Stimulated activated CD4-positive, alpha-beta T cell treated with anti-CD3 and anti-CD28 coated beads, Interleukin-4, amount 100 ng/mL, for 24 hours (primary cell): ENCODE measurements at places on chromosomes 12 and 14.
A peak's percentile ranks its signal among the peaks of the same experiment; 100 is the strongest.

- DNase-seq = no peak
Measured at GRCh38 chr14:68246074-68246785, 426.7 kb downstream of the RAD51B start.

DNA sequence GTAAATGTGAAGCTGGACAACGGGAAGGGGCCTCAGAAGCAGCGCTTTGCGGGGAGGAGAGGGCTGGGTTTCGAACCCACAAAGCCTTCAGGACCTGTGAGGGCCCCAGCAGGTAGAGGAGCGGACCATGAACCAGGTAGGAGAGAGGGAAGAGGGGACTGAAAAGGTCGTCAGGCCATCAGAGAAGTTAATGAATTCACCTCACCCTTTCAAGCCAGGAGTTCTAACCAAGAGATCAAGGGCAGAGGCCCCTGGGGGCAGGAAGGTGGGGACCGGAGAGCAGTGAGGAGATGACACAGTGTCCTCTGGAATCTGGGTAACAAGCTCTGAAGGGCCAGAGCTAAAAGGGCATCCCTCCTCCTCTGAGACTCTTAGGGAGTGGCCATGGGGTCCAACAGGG, 19.4 kb downstream of the SERPINA1 start:
- DNase-seq = no peak

DNA sequence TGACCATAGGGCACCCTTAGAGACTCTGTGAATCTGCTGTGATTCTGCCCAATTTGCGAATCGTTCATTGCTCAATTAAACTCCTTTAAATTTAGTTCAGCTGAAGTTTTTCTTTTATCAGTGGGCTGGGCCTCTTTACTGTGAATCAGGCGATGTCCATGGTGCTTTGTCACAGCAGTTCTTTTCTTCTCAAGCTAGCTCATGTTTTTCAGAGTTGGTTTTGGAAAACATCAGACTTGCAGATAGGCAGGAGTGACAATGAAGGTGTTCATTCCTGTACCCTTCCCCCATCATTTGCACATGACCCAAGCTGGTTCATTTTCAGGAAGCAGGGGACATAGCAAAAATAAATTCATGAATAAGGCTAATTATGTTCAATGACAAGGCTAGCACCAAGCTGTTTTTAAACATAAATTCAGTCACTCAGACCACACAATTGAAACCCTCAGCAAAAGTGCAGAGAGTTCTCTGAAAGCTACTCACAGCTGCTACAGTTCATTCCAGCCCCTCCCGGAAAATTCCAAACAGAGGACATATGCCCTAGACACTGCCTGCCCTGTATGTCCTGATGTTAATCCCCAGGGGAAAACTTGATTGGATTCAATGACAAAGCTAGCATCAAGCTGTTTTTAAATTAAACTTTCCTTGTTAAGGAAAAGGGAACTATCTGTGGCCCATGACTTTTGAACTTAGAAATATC, 383.3 kb downstream of the C12orf75 start:
- no peak for DNase-seq

DNA sequence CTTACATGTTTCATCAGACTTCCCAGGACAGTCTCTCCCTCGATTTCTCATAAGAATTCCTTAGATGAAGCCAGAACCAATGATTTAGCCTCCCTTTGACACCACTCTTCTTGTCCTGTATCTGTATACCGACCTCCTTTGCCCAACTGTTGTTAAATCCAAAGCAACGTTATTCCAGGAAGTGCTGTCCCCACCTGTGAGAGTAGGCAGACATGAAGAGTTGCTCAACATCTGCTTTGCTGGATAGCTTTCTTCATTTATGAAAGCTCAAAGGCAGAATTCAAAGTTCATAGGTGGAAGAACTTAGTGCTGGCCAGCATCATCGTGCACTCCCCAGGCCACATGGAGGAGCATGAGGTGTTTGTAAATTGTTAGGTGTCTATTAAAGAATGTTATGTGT, 55.6 kb downstream of the GTF2A1 start:
- no peak for DNase-seq

- DNase-seq = no peak
Measured at GRCh38 chr12:66516561-66516960, 162.3 kb downstream of the GRIP1 start.

- no peak for DNase-seq
Measured at GRCh38 chr12:105206686-105207374, 29.1 kb downstream of the APPL2 start.

GRCh38 chr14:51950007-51950406, 39.3 kb upstream of the RTRAF start:
- no peak for DNase-seq

DNA sequence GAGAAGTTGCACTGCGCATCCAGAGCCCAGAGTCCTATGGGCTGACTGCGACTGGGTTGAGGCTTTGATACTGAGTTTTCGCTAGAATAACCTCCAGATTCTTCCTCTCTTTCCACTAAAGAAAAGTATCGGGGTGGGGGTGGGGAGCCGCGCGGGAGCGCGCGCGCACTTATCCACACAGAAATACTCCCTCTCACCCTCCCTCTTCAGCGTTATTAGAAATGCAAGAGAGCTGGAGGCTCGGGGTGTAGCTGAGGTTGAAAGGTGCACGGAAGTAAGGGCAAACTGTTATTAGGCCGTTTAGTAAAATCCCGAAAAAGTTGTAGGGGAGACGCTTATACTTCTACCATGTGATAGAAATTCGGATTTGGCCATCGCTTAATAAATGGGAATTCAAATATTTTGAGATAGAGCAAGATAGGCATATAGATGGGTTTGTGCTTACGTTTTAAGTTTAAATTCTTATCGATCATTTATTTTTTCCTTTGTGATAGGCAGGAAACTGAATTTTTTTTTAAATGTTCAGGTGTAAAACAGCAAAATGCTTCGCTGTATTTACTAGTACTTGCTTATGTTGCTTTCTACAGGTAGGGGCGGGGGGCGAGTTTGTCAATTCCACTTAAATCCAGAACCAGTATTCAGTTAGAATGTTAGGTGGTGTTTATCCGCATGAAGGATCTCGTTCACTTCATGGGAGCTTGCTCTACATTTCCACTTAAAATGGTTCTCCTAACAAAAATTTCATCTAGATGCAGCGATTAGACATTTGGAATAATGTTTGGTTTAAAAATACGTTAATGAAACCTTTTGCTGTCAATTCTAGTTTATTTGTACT, 1.1 kb downstream of the ARHGAP5 start:
- DNase-seq = no peak

GRCh38 chr12:94561943-94562411, 88.4 kb downstream of the TMCC3 start:
- no peak for DNase-seq

DNA sequence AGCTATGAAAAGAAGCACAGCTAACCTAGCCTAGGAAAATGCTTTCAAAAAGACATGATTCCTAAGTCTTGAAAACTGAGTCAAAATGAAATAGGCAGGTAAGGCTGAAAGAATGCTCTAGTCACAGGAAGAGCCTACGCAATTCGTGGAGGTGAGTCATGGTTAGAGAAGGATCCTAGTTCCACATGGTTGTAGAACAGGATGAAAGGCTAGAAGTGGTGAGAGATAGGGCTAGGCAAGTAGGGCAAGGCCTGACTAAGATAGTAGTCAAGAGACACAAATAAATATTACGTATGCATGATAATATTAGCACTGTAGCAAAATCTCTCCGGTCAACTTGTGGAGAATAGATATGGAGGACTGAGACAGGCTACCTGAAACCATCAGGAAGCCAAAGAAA, 47.2 kb downstream of the PLCZ1 start:
- DNase-seq = no peak

DNA sequence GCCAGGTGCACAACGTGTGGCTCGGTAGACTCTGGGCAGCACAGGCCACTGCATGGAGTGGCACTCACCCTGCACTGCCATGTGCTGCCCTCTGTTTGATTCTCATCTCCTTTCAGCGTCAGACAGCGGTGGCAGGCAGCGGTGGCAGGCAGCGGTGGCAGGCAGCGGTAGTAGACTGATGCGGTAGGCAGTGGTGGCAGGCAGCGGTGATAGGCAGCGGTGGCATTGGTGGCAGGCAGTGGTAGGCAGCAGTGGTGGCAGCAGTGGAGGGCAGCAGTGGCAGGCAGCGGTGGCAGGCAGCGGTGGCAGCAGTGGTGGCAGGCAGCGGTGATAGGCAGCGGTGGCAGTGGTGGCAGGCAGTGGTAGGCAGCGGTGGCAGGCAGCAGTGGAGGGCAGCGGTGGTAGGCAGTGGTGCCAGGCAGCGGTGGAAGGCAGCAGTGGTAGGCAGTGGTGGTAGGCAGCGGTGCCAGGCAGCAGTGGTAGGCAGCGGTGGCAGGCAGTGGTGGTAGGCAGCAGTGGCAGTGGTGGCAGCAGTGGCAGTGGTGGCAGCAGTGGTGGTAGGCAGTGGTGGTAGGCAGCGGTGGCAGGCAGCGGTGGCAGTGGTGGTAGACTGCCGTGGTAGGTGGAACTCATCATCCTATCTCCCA, 6.0 kb upstream of the MEG3 start:
- DNase-seq = no peak

DNA sequence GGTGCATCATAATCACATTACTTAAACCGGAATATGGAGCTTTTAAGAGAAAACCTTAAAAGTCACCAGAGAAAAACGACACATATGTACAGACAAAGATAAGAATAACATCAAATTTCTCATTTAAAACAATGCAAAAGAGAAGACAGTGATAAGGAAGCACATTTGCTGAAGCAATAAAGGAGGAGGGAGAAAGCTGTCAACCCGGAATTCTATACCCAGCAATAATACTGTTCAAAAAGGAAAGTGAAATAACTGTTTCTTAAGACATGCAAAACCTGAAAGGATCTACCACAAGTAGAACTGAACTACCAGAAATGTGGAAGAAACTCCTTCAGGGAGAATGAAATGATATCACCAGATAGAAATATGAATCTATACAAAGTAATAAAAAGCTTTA, 15.4 kb downstream of the SLC6A13 start:
- DNase-seq = no peak

DNA sequence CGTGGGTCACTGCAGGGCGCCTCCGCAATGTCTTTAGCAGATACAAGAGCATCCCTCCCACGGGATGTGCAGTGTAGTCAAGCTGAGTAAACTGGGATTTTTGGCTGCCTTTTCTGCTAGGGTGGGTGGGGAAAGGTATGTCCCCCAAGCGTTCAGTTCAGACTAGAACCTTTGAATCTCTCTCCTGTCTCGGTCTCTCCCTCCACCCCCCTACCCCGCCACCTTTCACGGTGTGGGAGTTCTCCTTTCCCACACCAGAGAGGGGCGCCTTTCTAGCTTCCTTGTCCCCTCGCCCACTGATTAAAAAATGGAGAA, 525 bp upstream of the FAR2 start:
- DNase-seq = peak; percentile 12

DNA sequence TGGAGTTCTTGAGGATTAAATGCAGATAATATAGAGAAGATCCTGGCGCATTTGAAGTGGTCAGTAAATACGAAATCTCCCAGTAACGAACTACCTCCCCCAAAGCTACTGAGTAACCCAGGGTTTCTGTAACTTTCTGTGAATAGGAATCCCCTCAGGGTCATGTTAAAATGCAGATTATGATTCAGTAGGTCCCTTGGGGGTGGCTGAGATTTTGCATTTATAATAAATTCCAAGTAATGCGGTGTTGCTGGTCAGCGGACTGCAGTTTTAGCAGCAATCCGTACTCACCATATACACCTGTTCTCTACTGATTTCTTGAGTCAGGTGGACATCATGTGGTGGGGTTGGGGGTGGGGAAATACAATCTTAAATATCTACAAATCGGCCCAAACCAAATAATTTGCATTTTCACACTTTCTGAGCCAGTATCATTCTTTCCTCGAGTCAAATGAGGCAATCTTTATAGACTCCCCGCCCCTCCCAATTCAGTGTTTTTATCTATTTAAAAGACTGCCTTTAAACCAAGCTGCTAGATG, 868 bp downstream of the SPATA7 start:
- DNase-seq = no peak

DNA sequence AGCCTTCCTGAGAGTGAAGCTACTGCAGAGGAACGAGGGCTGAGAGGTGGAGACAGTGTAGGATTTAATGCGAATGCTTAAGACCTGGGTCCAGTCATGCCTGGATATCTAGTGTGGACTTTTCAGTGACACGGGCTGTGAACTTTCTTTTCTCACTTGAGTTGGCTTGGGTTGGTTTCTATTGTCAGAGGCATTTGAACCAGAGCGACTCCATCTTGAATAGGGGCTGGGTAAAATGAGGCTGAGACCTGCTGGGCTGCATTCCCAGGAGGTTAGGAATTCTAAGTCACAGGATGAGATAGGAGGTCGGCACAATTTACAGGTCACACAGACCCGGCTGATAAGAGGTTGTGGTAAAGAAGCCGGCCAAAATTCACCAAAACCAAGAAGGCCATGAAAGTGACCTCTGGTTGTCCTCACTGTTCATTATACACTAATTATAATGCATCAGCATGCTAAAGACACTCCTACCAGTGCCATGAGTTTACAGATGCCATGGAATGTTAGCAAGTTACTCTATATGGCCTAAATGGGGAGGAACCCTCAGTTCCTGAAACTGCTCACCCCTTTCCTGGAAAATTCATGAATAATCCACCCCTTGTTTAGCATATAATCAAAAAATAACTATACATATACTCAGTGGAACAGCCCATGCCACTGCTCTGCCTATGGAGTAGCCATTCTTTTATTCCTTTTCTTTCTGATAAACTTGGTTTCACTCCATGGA, 34.2 kb upstream of the TMCC3 start:
- no peak for DNase-seq

- DNase-seq = no peak
Measured at GRCh38 chr12:113418213-113418879, 3.8 kb upstream of the SDSL start.

DNA sequence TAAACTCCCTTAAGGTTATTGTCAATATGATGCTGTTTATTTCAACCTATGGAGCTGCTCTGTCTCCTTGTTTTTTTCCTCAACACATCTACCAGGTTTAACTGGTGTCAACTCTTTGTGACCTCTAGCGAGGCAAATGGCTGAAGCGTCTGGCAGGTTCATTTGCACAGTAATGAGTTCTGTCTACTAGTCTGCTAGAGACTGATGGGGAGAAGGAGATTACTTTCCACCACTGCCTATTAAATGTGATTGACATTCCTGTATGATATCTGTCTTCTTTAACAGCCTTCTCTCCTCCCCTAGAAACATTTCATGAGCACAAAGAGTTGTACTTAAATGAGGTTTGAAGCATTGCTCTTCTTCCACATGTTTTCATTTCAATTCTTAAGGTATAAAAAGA, 253.7 kb downstream of the SLC6A15 start:
- no peak for DNase-seq
